ENCODE measurements at places on chromosomes 11 and 22. TPM values are rescaled to one million over a fixed set of nuclear protein-coding genes. Genes with fewer than 3 reads are reported as not detected.

GRCh38 chr11:60515144-60515855 is at the start of gene MS4A13:
TSS of gene MS4A13 (plus strand) at chr11:60515392. CDS start at chr11:60518084, 2,692 bp downstream.
- no peak within 1 kb of the TSS for H3K4me3 ChIP-seq
- H3K27ac ChIP-seq: no peak within 1 kb of the TSS
- no peaks in the 10 kb centered on the region for H3K4me1 ChIP-seq
- no peaks in the 10 kb centered on the region for H3K27me3 ChIP-seq
- no peak for DNase-seq

GRCh38 chr11:8807544-8808225 is 103.3 kb upstream of the AKIP1 start:
- no peak overlapping the region for H3K27ac ChIP-seq
- no peak overlapping the region for H3K4me3 ChIP-seq
- H3K36me3 ChIP-seq: peaks cover 20% of the 10 kb centered on the region

DNA sequence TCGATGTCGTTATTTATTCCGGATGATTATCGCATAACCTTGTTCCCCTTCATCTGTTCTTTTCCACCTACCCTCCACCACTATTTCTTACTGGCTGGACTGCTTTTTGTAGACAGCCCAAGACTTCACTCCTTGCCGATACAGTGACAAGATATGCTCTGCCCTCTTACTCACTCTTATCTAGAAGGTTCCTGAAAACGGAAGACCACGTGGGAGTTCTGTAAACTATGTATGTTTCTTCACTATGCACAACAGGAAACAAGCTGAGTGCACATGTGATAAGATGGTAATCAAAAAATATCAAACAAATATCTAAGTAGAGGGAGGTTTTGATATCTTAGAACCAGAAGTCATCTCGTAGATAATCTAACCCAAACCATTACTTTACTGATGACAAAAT is 122.9 kb upstream of the ARHGAP20 start:
- H3K4me1 ChIP-seq: no peaks in the 10 kb centered on the region
- H3K27me3 ChIP-seq: no peaks in the 10 kb centered on the region
- no peaks in the 10 kb centered on the region for H3K36me3 ChIP-seq
- no peak overlapping the region for H3K4me3 ChIP-seq

Gene SEPTIN3
- total RNA-seq: 0.36 TPM

- no peak for DNase-seq
- H3K4me3 ChIP-seq: no peak overlapping the region
- H3K27ac ChIP-seq: no peak overlapping the region
- no peaks in the 10 kb centered on the region for H3K4me1 ChIP-seq
- H3K36me3 ChIP-seq: no peaks in the 10 kb centered on the region
Observed at GRCh38 chr11:96456111-96456510, 66.3 kb downstream of the JRKL start.

Gene CASP4
- not detected for total RNA-seq

- H3K27me3 ChIP-seq: peaks cover 14% of the 10 kb centered on the region
- no peaks in the 10 kb centered on the region for H3K4me1 ChIP-seq
- no peak overlapping the region for H3K4me3 ChIP-seq
- no peaks in the 10 kb centered on the region for H3K36me3 ChIP-seq
Observed at GRCh38 chr22:48342016-48342415, 1485.7 kb downstream of the BRD1 start.

Gene ZC3H7B
- 69.2 TPM for total RNA-seq

Data from endothelial cell (in vitro differentiated cells).